ENCODE measurements at places on chromosomes 3 and 15. TPM values are rescaled to one million over a fixed set of nuclear protein-coding genes. Genes with fewer than 3 reads are reported as not detected.

DNA sequence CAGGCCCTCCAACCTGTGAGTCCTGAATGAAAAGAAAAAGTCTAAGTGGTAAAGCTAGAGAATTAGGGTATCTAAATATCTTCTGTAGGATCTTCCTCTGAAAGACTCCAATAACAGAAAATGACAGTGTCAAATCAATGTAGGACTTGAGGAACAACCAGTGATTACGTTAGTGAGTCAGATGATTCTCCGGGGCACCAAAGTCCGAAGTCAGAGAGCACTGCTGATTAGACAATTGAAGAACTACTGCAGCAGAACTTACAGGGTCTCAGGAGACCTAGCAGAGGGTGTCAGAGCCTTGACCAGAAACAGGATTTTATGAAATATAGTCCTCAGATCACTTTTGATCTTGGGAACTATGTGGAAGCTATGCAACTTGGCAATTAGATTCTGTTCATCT, 605.8 kb downstream of the EPHA3 start:
- H3K27me3 ChIP-seq = no peaks in the 10 kb centered on the region
- no peaks in the 10 kb centered on the region for H3K36me3 ChIP-seq
- no peaks in the 10 kb centered on the region for H3K4me1 ChIP-seq
- no peak for DNase-seq
- H3K4me3 ChIP-seq = no peak overlapping the region

DNA sequence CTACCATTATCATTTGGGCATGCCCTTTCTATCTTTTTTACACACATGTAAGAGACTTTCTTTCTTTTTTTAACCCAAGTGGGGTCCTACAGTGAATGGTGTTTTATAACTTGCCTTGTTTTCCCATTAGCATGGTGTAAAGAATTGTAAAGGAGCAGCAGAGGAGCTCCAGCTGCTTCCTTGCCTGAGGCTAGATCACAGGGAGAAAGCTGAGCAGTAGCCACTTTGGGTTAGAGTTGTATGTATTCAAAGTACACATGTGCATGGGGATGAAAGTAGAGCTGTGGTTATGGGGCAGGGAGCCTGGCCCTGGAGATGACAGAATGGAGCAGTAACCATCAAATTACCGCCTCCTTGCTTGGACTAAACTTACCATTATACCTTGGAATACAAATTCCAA, 231.1 kb upstream of the PDZRN3 start:
- no peaks in the 10 kb centered on the region for H3K27me3 ChIP-seq
- H3K4me3 ChIP-seq = no peak overlapping the region
- H3K27ac ChIP-seq = no peak overlapping the region

DNA sequence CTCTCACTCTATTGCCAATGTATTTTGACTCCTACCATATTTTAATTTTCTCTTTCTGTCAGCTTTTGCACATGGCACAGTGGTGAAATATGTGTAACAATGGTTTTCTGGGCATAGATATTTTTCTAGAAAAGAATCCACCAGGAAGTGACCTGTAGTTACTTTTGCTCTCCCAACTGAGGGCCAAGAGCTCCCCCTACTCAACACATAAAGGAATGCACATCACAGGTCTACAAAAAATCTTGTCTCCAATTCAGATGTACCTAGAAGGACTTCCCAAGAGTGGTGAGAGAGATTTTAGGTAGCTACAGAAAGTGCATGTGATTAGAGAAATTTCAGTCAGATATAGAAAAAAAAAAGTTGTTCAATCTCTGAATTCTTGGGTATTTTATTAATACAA, 15.6 kb downstream of the CPA3 start:
- H3K4me1 ChIP-seq = no peaks in the 10 kb centered on the region
- DNase-seq = no peak
- H3K27me3 ChIP-seq = no peaks in the 10 kb centered on the region

- no peak overlapping the region for H3K27ac ChIP-seq
- no peaks in the 10 kb centered on the region for H3K27me3 ChIP-seq
- peaks cover 4% of the 10 kb centered on the region for H3K36me3 ChIP-seq
Measured at GRCh38 chr15:41940441-41940857, 31.9 kb downstream of the EHD4 start.

- no peak overlapping the region for H3K4me3 ChIP-seq
- H3K4me1 ChIP-seq = peaks cover 2% of the 10 kb centered on the region
- peaks cover 30% of the 10 kb centered on the region for H3K36me3 ChIP-seq
Measured at GRCh38 chr3:185594073-185594472, 8.0 kb downstream of the SENP2 start.

DNA sequence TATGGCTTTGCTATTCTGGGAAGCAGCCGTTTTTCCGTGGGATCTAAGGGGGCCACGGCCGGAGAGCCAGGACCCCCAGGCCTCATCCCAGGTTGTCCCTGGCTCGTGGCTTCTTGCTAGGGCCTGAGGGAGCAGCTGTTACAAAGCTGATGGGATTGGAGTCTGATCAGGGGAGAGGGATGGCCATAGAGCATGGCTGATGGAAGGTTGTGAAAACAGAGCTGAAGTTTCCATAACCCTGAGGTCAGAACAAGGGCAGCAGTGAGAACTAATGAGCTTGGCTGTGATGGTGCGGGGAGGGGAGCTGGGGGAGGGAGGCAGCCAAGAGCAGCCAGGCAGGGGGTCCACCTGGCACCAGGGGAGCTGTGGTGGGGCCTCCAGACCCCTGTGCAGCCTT, 63.0 kb downstream of the LINGO1 start:
- H3K36me3 ChIP-seq = no peaks in the 10 kb centered on the region
- H3K4me3 ChIP-seq = no peak overlapping the region
- H3K4me1 ChIP-seq = no peaks in the 10 kb centered on the region
- H3K27ac ChIP-seq = no peak overlapping the region
- no peaks in the 10 kb centered on the region for H3K27me3 ChIP-seq

GRCh38 chr15:96893159-96893906, 562.8 kb downstream of the NR2F2 start:
- H3K27me3 ChIP-seq = no peaks in the 10 kb centered on the region
- no peak overlapping the region for H3K27ac ChIP-seq
- H3K4me1 ChIP-seq = peaks cover 4% of the 10 kb centered on the region
- peak; percentile 29 for DNase-seq
- H3K36me3 ChIP-seq = no peaks in the 10 kb centered on the region

- no peak for DNase-seq
- no peaks in the 10 kb centered on the region for H3K36me3 ChIP-seq
- H3K4me3 ChIP-seq = no peak overlapping the region
- no peak overlapping the region for H3K27ac ChIP-seq
Measured at GRCh38 chr3:128481438-128481942, 11.5 kb downstream of the GATA2 start.

- H3K27me3 ChIP-seq = no peaks in the 10 kb centered on the region
- H3K4me3 ChIP-seq = no peak overlapping the region
- H3K4me1 ChIP-seq = peaks cover 25% of the 10 kb centered on the region
- DNase-seq = no peak
Measured at GRCh38 chr3:11613319-11613718, 30.4 kb downstream of the VGLL4 start.

- no peaks in the 10 kb centered on the region for H3K4me1 ChIP-seq
- no peak overlapping the region for H3K27ac ChIP-seq
- DNase-seq = no peak
- no peaks in the 10 kb centered on the region for H3K36me3 ChIP-seq
- no peaks in the 10 kb centered on the region for H3K27me3 ChIP-seq
Measured at GRCh38 chr3:55816794-55817576, 329.9 kb upstream of the WNT5A start.

- no peak for DNase-seq
- no peaks in the 10 kb centered on the region for H3K27me3 ChIP-seq
Measured at GRCh38 chr3:139928708-139929505, 6.1 kb upstream of the CLSTN2 start.

- DNase-seq = no peak
- no peaks in the 10 kb centered on the region for H3K4me1 ChIP-seq
- H3K27ac ChIP-seq = no peak overlapping the region
- H3K27me3 ChIP-seq = no peaks in the 10 kb centered on the region
- H3K4me3 ChIP-seq = no peak overlapping the region
Measured at GRCh38 chr3:15050405-15051092, 14.6 kb downstream of the MRPS25 start.

- H3K4me3 ChIP-seq = no peak overlapping the region
- no peaks in the 10 kb centered on the region for H3K4me1 ChIP-seq
- DNase-seq = no peak
- no peaks in the 10 kb centered on the region for H3K36me3 ChIP-seq
- H3K27ac ChIP-seq = no peak overlapping the region
Measured at GRCh38 chr15:50028326-50028725, 90.7 kb downstream of the ATP8B4 start.

- H3K36me3 ChIP-seq = no peaks in the 10 kb centered on the region
- DNase-seq = no peak
- no peak overlapping the region for H3K27ac ChIP-seq
- H3K4me1 ChIP-seq = no peaks in the 10 kb centered on the region
- no peaks in the 10 kb centered on the region for H3K27me3 ChIP-seq
- H3K4me3 ChIP-seq = no peak overlapping the region
Measured at GRCh38 chr3:194348354-194348753, 2.8 kb downstream of the CPN2 start.

DNA sequence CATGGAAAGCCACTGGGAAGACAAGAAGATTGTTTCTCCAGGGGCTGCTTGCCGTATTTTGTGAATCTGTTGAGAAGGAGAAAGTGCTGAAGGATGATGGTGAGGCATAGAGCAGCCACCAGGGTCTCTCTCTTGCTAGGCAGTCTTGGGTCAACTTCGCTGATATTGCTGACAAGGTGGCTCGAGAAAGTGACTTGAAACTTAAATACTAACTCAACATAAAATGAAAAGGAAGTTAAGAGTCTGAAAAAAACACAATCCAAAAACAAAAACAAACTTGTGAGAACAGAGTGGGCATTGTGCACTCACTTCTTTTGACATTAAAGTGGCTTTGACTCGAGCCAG, 90.1 kb downstream of the CHST2 start:
- DNase-seq = no peak
- H3K27me3 ChIP-seq = no peaks in the 10 kb centered on the region

- no peak overlapping the region for H3K27ac ChIP-seq
- no peaks in the 10 kb centered on the region for H3K36me3 ChIP-seq
- no peaks in the 10 kb centered on the region for H3K4me1 ChIP-seq
- no peak for DNase-seq
- no peaks in the 10 kb centered on the region for H3K27me3 ChIP-seq
Measured at GRCh38 chr3:194607592-194608389, 25.4 kb downstream of the TMEM44 start.

DNA sequence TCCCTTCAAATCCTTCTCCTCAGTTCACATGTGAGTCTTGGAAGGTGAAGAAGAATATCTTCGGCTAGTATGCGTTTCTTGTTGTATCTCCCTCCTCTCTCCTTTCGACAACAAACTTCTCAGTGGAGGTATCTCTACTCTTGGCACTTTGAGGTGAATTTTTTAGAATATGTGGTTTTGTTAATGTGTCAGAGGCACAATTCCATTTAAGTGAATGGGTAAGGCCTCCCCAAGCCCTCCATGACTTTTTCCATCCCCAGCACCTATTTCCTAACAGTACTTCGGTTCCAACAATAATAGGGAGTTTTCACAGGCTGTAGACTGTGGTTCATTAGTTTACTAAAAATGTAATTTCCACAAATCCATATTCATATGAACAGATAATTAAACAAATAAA, 74.2 kb downstream of the TM4SF4 start:
- no peak for DNase-seq
- H3K27me3 ChIP-seq = no peaks in the 10 kb centered on the region
- no peaks in the 10 kb centered on the region for H3K36me3 ChIP-seq
- peaks cover 28% of the 10 kb centered on the region for H3K4me1 ChIP-seq

GRCh38 chr3:71428841-71429596, 154.5 kb downstream of the FOXP1 start:
- H3K27ac ChIP-seq = no peak overlapping the region
- H3K4me1 ChIP-seq = no peaks in the 10 kb centered on the region
- DNase-seq = no peak
- H3K36me3 ChIP-seq = no peaks in the 10 kb centered on the region

- H3K4me3 ChIP-seq = no peak overlapping the region
- H3K27me3 ChIP-seq = no peaks in the 10 kb centered on the region
- no peaks in the 10 kb centered on the region for H3K36me3 ChIP-seq
- no peaks in the 10 kb centered on the region for H3K4me1 ChIP-seq
- H3K27ac ChIP-seq = no peak overlapping the region
- no peak for DNase-seq
Measured at GRCh38 chr3:78130741-78131290, 1090.9 kb downstream of the ROBO2 start.

DNA sequence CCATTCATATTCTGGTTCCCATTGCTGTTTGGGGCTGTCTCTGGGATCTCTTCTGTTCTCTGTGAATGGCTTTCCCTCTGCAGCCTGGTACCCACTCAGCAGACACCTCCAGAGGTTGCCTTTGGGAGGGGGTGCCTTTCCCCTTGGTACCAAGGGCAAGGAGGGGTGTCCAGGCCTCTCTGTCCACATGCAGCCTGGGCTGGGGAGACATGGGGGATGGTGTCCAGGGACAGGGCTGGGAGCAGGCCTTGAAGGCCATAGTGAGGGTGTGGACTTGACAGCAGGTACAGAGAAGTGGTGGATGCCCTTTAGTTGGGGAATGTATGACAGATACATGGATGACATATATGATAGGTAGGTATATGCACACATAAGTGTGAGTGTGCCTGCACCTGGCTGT, 83.7 kb downstream of the PLXNA1 start:
- H3K4me1 ChIP-seq = no peaks in the 10 kb centered on the region
- no peaks in the 10 kb centered on the region for H3K36me3 ChIP-seq
- no peak overlapping the region for H3K4me3 ChIP-seq
- H3K27me3 ChIP-seq = peaks cover 5% of the 10 kb centered on the region
- H3K27ac ChIP-seq = no peak overlapping the region

DNA sequence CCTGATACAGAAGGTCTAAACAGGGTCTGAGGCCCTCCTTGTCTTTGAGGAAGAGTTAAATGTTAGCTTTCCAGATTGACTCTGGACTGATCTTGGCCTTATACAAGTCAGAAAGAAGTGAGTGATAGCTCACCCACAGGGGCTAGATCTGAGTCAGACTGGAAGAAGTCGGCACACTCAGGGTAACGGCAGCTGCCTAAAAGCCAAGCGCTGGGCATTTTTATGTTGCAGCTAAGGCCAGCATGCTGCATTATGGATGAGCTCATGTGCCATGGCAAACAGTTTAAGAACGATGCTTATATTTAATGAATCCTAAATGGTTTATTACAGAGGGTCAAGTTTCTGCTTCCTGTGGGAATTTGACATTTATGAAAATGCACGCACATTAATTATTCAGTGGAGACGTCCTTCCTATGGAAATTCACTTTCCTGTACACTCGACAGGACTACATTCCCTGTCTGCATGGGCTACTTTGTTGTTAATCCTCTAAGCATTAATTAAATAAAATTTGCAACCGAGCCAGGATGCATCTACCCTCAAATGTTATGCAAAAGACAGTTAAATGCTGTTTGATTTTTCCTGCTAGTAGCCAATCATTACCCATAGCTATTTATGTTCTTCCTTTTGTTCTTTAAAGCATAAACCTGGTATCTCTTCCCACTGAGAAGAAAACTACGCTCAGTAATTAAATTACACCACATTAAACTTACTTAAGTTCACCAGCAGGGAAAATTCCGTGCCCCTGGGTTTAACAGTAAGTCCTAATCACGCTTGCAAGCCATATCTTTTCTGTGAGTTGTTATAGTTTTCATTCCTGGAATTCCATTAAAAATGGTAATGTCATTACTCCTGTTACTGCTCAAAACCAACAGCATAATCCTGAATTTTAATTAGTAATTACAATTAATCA, 762.7 kb upstream of the CFAP20DC start:
- H3K4me1 ChIP-seq = no peaks in the 10 kb centered on the region
- no peak for DNase-seq
- no peaks in the 10 kb centered on the region for H3K27me3 ChIP-seq
- H3K36me3 ChIP-seq = no peaks in the 10 kb centered on the region
- H3K4me3 ChIP-seq = no peak overlapping the region

Gene CHRM5
- polyA plus RNA-seq = not detected

Gene POPDC2
- 5.8 TPM for polyA plus RNA-seq

Gene CXCR6
- polyA plus RNA-seq = 0.57 TPM

Gene GP9
- polyA plus RNA-seq = 0.13 TPM

Gene GRK7
- polyA plus RNA-seq = not detected

Gene DNAJA4
- polyA plus RNA-seq = 43.5 TPM

All from adrenal gland (tissue), 19 donors.